ENCODE measurements at places on chromosomes 3 and 15.
A peak's percentile ranks its signal among the peaks of the same experiment; 100 is the strongest.

- DNase-seq = peak; percentile 37
Observed at GRCh38 chr3:53161820-53162671, 1.0 kb downstream of the PRKCD start.

DNA sequence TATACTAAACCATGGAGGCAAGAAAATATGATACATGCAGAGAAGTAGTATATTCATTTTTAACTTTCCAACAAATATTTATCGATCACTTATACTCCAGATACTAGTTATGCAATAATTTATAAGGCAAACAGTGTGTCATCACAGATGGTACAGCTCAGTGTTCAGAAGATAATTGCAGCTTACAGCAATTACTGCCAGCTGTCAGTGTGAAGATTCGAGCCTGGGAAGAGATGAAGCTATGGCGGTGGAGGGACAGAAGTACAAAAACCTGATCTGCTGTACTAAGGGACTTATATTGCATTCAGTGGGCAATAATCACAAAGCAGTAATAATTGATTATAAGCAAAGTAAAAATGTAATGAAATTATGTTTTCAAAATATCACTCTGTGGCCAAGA is 170.6 kb upstream of the EPHA3 start:
- DNase-seq = no peak

- DNase-seq = no peak
Observed at GRCh38 chr15:80343554-80343992, 60.6 kb upstream of the ARNT2 start.

- no peak for DNase-seq
Observed at GRCh38 chr15:25251700-25252390, 187.0 kb downstream of the UBE3A start.

GRCh38 chr3:132433121-132433520 is 15.8 kb downstream of the DNAJC13 start:
- no peak for DNase-seq

DNA sequence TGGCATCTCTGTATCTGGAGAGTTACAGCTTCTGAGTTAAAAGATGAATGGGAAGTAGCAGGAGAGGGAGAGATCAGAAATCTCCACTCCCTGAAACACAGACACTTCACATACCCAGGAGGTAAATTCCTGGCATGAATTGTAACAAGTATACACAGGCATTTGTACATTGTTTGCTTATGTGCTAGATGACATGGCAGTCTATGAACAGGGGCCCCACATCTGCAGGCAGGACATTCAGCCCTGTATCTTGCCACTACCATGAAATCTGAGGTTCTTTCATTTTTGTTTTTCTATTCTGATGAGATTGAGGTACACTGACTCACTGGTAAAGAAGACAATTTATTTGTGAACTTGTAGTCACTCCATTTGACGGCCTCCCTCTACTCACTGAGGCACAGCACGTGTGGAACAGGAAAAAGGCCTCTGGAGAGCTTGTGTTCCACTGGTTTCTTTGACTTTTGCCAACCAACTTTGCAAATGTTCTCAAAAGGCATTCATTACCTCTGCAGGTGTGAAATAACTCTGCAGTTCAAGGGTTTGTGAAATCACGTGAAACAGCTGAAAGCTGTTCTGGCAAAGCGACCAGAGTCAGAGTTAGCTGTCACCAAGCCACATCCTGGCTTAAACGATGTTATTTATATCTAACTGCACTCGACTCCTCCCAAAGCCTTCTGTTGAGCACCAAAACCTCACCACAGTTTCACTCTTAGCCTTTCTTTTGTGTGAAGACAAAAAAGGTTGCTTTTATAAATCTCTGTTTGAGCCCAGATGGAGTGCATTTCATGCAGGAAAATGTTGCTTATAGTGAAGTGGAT is 401.3 kb upstream of the CFAP20DC start:
- peak; percentile 36 for DNase-seq

- DNase-seq = no peak
Observed at GRCh38 chr3:71530903-71531530, 52.5 kb downstream of the FOXP1 start.

GRCh38 chr3:114584734-114585371 is 291.0 kb downstream of the TIGIT start:
- no peak for DNase-seq

GRCh38 chr3:15453991-15454625 is 26.7 kb downstream of the EAF1 start:
- no peak for DNase-seq

GRCh38 chr3:176937541-176937940 is 259.7 kb downstream of the TBL1XR1 start:
- DNase-seq = no peak

DNA sequence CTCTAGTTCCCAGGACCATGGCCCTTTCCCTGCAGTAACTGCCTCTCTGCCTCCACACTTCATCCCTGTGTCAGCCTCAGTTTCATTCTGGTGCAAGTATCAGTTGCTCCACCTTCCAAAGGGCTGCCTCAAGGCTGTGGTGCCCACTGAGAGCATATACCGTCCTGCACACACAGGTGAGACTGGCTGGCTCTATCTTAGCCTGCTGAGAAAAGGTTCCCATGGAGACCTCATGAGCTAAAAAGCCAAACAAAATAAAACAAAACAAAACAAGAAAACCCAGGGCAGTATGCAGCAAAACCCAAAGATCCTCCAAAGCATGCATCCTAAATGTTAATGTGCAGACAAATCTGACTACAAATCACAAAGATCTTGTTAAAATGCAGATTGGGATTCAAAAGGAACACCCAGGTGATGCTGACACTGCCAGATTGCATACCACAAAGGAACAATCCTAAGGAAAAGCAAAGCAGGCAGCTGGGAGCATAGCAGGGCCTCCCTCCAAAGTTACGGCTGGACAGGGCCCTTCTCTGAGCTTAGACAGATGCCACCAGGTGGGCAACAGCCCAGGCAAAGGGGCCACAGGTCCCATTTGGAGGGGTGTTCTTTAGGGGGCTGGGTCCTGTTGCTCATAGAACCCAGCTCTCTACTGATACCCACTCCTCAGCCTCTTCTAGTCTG is 76.3 kb upstream of the SLCO2A1 start:
- no peak for DNase-seq

DNA sequence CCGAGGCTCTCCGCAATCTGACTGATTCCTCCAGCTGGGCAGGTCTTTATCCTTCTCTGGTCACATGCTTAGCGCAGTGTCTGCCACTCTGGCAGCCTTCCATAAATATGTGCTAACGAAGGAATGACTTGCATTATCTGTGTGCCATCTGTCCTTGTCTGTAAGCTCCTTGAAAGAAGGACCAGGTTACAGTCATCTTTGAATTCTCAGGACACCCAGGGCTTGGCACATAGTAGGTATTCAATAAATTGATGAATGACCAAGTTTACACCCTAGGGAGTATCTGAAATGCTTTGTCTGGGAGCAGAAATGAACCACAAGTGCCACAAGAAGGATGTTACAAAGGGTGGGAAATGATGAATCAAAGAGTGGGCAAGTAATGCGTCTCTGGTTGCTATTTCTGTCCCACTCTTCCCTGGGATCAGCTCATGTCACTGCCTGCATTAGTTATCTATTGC is 16.5 kb upstream of the FAM3D start:
- DNase-seq = no peak

DNA sequence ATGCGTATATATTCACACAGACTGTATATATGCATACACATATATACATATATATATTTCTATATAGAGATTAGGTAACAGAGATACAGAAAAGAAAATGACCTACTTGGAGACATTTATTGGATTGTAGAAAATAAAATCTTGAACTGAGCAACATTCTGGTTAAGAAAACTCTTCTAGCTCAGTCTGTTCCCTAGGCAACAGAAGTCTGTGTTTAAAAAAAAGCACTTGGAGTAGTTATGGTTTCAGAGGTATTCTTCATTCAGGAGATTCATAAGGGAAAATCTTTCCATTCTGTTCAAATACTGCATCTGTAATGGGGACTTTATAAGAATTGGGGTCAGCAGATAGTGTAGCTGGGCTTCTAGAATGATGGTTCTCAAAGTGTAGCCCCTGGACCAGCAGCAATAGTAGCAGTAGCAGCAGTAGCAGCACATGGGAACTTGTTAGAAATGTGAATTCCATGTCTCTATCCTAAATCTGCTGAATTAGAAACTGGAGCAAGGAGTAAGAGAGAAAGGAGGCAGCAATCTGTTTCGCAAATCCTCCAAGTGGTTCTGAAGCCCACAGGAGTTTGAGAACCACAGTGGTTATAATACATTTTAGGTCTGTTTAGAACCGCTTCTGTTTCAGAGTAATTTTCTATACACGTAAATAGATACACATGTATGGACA is 112.8 kb upstream of the TMEM108 start:
- DNase-seq = no peak
